ENCODE measurements at places on chromosomes 2 and 18. TPM values are rescaled to one million over a fixed set of nuclear protein-coding genes. Genes with fewer than 3 reads are reported as not detected.

The KATNAL2 gene
- 1.2 TPM for total RNA-seq

The FSHR gene
- not detected for total RNA-seq

The PKP4 gene
- 36.0 TPM for total RNA-seq

The AKAIN1 gene
- total RNA-seq: not detected

DNA sequence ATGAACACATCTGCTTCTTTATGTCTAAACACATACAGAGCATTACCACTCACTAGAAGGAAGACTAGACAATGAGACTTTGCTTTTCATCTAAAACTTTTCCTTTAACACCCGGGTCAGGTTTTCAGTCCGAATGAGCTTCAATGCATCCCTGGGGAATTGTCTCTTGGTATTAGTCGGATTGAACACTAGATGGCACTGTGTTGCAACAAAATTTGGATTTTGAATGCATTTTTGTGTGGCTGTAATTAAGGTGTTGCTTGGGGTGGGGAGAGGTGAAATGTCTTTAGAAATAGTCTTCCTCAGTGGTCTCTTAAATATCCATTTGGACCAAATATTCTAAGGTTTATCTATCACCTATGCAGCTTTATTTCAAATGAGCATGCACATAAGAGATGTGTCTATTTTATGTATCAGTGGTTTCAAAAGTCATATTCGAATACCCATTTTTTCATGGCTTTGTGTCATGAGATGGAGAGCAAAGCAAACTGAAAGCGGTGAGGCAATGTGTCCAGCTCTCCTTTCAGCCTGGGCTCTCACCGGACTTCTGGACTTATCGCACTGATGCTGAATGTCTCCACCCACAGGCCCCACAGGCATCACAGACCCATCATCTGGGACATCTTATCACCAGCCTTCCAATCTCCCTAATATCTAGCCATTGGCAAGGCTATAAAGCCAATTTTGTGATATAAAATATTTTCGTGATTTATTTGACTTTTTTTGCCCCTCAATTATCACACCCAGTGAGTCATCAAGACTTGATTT is 510.3 kb downstream of the RNF144A start:
- peak; percentile 55 for DNase-seq

DNA sequence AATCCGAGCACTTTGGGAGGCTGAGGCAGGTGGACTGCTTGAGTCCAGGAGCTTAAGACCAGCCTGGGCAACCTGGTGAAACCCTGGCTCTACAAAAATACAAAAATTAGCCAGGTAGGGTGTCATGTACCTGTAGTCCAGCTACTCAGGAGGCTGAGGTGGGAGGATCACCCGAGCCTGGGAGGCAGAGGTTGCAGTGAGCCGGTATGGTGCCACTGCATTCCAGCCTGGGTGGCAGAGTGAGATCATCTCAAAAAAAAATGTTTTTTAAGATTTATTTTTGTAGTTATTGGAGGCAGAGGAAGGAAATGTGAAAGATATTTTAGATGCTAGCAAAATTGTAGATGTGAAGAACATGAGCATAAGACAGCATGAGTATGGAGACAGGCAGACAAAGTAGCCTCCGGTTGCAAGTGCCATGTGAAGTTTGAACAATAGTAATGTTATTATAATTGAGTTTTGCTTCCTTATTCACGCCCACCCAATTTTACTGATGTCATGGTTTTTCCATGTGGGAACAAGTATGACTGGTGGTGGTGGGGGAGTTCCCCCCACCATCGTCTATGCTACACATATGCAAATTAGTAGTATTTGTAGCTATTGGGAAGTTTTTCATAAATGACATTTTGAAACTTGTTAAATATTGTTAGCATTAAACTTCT is 18.0 kb downstream of the REL start:
- DNase-seq: peak; percentile 45

DNA sequence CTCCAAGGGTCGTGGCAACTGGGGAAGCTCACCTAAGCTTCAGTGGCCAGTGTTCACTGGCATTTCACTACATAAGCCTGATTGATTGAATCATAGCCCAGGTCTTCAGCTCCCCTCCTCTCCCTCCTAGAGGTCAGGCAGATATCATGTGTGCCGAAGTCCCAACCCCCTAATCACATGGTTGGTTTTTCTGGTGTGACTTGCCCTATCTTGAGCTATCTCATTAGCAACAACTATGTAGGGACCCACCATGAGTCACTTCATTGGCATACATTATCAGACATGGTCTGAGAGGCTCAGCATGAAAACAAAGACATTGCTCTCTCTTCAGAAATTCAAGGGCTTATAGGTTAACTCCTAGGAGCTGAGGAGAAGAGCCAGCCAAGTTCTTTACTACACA is 76.8 kb downstream of the LYPD1 start:
- no peak for DNase-seq

DNA sequence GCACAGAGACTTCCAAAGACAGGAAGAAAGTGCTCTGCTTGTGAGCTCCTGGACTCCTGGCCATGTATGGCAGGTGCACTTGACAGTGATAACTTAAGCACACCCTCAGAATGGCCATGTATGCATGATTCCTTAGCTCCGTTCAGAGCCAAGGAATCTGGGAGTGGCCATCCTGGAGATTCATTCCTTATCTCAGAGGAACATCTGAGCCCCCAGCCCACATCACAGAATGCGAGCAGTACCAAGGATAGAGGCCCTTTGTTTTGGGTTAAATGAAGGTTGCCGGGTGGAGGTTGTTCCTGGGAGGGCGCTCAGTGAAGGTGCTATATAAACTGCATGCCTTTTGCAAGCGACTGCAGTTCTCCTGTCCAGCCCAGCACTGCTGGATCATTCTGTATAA is 26.9 kb downstream of the DIPK1C start:
- no peak for DNase-seq

DNA sequence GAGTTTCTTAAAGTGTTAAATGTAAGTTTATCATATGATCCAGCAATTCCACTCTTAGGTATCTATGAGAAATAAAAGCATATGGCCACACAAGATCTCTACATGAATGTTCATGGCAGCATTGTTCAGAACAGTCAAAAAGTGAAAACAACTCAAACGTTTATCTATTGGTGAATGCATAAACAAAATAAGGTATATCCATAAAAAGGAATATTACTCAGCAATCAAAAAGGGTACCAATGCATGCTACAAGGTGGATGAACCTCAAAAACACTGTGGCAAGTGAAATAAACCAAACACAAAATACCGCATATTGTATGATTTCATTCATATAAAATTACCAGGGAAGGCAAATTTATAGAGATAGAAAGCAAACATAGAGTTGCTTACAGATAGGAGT is 337.6 kb downstream of the PIK3C3 start:
- DNase-seq: no peak

GRCh38 chr2:1731447-1731962 is 12.8 kb downstream of the PXDN start:
- DNase-seq: no peak

DNA sequence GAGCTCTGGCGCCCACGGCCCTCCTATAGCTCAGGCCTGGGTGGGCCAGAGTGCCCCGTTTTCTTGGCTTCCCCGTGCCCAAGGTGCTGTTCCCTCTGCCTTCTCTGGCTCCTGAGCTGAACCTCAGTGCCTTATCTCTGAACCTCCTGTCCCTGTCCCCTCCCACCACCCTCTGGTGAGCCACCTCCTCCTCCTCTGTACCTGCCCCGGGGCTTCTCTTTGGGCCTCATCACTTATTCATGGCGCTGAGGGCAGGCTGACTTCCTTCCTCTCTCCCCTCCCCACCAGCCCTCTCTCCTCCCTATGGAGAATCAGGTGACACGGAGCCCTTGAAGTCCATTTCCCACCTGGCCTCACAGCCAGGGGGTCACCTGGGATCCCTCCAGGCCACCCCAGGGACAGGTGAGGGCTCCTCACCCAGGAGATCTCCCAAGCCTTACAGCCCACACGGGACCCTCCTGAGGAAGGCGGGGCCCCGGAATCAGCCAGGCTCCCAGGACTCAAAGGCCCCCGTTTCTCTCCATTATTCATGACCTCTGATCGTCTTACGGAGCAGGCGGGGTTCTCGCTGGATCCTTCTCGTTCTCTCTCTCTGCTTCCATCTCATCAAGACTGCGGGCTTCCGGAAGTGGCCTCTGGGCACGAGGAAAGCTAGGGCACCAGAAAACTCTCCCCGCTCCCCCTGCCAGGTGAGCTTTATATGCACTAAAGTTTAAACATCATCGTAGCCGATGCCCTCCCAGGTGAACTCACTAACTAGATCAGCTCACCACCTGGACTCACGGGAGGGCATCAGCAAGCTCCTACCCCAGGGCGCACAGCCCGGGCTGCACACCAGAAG is at the start of gene LOXHD1:
Gene LOXHD1, minus strand, starts transcription at position 106 of the 841 bp plus-strand sequence. CDS start 187 bp downstream, outside the sequence.
- no peak for DNase-seq

- DNase-seq: no peak
Observed at GRCh38 chr2:197108758-197109157, 182.3 kb upstream of the PGAP1 start.

GRCh38 chr2:112692918-112693317 is 27.9 kb upstream of the NT5DC4 start:
- peak; percentile 71 for DNase-seq

- DNase-seq: no peak
Observed at GRCh38 chr2:9328931-9329330, 94.4 kb downstream of the ITGB1BP1 start.

- DNase-seq: peak; percentile 44
Observed at GRCh38 chr2:97951155-97951680, 44.5 kb downstream of the TMEM131 start.

DNA sequence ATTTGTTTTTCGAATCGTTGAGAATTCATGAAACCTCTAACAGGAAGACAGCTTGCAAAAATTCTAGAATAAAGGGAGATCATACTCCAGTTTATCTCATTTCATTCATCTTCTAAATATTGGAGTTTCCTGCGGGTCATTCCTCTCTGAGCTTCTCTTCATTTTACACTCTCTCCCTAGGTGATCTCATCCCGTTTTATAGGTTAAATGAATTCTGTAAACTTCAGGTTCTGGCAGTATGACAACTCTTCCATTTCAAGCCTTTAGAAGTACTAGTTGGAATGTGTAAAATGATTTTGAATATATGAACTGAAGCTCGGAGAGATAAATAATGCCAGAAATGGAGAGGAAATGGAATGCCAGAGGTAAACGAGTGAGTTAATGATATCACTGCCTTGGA is 312.4 kb downstream of the METTL4 start:
- DNase-seq: no peak

DNA sequence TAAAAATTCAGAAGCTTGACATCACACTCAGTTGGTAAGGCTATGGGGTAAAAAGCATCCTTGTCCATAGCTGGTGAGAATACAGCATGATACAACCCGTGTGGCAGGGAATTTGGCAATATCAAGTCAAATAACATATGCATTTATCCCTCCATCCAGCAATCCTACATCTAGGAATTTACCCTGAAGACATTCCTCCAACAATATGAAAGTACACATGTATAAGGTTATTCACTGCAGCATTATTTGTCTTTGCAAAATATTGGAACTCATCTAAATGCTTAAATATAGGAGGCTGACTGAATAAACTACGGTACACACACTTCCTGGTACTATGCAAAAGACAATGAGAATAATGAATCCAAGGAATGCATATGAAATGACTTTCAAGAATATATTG is 101.0 kb downstream of the MEP1B start:
- DNase-seq: no peak

All from activated T-cell treated with anti-CD3 and anti-CD28 coated beads, Interleukin-2, amount 50 U/mL, for 72 hours (primary cell).